ENCODE measurements at places on chromosomes 4 and X. TPM values are rescaled to one million over a fixed set of nuclear protein-coding genes. Genes with fewer than 3 reads are reported as not detected.

DNA sequence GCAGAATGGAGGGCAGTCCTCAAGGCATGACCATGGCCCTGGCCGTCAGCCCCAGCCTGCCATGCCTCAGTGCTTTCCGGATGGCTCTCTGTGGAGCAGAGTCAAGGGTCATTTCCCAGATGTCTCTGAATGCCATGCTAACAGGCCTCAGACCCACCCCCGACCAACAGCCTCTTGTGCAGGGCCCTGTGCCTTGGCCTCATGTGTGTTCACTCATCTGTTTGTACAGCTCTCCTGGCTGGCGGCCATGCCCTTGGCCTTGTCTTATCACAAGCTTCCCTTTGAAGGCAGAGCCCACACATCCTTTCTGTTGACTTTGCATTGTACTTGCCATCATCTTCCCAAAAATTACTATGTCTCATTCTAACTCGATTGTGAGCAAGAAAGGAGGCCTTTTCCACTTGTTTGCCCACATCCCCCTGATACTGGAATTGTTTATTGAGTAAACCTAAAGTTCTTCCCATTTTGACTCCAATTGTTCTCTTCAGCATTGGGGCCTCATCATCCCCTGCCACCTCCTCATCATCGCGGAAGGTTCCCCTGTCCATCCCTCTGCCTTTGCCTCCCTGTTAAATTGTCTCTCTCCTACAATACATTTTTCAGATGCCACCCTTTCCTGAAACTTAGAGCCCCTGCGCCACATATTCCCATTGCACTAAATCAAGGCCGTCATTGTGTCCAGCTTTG lies 6.3 kb downstream of the CA5B start:
- no peak for DNase-seq

ZCCHC12 gene
- 0.71 TPM for total RNA-seq

DNA sequence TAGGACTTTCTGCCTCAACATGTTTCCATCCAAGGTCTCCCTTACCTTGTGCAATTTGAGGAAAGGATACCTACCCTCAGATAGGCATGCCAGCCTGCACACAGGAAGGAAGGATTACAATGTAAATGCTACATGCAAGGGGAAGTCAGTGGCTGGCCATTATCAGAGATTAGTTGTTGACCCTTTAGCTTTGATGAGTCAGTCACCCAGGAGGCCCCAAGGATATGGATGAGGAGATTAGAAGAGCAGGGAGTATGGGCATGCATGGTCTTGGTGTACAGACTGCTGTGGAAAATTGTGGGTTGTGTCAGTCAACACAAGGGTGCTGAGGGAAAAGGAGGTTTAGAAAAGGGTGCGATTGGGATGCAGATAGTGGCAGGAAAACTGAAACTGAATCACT lies 92.0 kb downstream of the GUCY2F start:
- DNase-seq, result no peak

TLR8 gene
- total RNA-seq, result not detected

SPATA18 gene
- total RNA-seq, result not detected

DNA sequence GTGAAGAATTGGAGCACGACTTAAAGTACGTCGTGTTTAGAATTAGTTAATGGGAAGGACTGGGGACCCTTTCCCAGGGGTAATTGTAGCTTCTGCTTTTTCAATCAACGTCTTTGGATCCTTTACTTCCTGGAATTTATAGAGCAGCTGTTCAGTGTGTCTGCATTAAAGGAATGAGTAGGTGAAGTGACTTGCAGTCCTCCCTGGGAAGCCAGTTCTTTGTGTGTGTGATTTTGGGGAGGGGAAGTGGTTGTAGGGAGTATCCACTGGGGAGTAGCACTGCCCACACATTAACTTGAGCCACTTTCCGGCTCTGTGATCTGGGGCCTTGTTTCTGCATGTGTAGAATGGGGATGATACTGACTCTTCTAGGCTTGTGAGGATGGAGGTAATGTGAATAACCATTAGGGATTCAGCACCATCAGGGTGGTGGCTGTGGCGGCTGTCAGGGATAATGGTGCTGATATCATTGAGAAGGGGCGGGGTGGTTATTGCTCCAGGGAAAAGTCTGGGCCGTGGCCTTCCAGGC lies 54.7 kb downstream of the TMEM131L start:
- no peak for DNase-seq

- DNase-seq, result no peak
Observed at GRCh38 chr4:121198251-121198650, 34.1 kb upstream of the TNIP3 start.

- no peak for DNase-seq
Observed at GRCh38 chr4:14345356-14345775, 656.9 kb upstream of the CPEB2 start.

GRCh38 chr4:6437826-6438238 lies 34.6 kb downstream of the PPP2R2C start:
- no peak for DNase-seq

KDM6A gene
- total RNA-seq, result 29.7 TPM

GRCh38 chrX:42490111-42490510 lies 287.9 kb downstream of the PPP1R2C start:
- no peak for DNase-seq

USP17L5 gene
- not detected for total RNA-seq

DNA sequence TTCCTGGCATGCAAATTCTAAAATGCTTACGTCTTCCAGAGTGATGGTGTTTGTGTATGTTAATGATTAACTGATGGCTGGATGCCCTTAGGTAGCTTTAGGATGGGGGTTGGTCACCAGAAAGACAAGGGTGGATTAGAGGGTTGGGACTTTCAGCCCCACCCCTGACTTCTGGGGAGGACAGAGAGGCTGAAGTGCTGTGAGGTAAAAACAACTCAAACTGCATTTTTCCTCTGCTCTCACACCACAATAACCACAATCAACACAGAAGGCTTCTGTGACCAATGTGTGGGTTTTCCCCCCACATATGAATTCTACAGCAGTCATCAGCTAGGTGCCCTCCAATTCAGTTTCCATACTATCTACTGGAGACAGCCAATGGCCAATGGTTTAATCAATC lies 18.7 kb upstream of the DDIT4L start:
- DNase-seq, result no peak

- no peak for DNase-seq
Observed at GRCh38 chrX:134682081-134682480, 23.8 kb upstream of the PLAC1 start.

GRCh38 chr4:4396628-4397440 lies 9.9 kb downstream of the NSG1 start:
- DNase-seq, result no peak

MSX1 gene
- total RNA-seq, result not detected

DNA sequence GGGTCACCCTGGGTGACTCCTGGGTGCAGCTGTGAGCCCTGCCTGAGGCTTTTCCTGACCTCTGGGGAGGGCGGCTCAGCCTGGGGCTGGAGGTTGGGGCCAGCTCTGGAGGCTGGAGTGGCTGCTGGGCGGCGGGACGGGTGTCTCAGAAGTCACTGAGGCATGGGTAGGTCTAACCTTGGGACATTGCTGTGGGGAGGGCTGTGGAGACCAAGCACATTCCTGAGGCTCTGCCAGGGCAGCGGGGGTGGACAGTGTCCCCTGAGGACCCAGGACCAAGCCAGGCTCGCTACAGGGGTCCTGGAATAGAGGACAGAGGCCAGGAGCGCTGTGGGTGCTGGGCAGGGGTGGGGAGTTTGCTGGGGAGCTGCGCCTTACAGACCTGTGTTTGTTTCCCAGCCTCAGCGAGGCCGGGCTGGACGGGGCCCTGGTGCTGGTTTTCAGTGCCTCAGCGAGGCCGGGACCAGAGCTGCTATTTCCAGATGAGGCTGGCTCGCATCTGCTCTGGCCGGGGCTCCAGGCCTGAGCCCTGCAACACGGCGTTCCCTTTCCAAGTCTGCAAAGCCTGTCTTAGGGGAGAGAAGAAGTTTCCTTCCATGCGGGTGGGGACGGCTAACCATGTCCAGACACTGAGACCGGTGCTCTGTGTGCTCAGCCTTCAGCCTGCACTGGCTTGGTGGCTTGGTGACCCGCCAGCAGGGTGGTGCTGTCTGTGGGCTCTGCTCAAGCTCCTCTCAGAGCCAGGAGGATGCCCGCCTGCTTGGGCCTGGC lies 3.0 kb upstream of the SLC25A6 start:
- DNase-seq, result no peak

- no peak for DNase-seq
Observed at GRCh38 chrX:39936886-39937770, 160.6 kb downstream of the BCOR start.
